Germinal center (tissue), 1 donor: ENCODE measurements at places on chromosomes 3 and 15.

DNA sequence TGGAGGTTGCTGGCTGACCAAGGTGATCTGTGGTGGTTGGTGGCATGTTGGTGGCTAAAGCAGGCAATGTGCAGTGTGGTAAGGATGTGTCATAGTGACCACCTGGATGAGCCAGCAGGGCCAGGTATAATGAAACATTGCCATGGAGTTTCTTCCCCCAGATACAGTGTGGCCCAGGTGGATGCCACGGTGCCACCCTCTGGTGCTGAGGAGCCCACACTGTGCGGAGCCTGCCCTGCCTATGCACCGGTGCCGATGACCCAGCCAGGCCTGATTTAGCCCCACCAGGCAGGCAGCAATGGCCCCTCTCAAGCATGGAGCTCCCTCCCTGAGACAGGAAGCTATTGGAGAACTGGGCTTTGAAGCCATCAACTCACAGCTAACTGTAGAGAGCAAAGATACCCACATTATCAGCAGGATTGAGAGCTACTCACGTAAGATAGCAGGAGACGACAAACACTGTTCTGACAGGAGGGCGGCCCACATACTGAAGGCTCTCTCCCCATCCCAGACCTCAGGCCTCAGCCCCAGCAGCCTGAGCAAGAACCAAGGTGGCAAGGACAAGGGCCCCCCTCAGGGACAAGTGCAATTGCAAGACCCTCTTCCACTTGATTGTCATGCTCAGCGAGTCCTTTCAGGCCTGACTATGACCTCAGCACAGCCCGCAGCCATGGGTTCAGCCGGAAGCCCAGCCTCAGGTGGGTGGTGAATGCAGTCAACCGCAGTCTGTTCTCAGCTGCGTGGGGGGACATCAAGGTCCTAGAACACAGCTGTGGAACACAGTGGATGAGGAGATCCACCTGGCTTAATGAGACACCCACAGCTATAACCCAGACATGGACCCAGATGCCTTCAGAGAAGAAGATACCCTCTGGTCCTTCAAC is 82.8 kb upstream of the CDV3 start:
- DNase-seq = peak; percentile 82

DNA sequence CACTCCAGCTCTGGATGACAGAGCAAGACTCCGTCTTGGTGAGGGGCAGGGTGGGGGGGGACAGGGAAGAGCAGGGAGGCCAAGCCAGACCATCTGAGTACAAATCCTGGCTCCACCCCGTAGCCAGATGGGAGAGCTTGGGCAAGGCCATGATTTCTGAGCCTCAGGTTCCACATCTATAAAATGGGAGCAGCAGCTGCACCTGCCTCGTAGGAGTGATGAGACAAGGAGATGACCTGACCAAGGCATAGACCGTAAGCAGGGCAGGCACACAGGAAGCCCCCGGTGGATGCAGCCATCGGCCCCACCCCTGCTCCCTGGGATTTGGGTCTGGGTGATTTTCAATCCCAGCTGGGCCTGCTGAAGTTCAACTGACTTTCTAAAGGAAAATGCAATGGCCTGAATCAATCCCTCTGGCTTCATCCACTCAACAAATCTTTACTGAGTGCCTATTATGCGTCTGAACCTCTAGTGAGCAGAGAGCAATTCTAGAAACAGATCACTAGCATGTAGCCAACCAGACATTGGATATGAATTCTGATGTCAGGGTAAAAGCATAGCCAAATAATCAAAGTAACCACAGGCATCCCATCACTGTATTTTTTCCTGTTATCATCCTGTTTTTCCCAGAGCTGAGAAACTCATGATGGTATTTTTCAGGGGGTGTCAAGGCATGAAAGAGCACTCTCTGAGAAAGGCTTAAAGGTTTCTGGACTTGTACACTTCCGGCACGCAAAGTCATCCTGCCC is 141.2 kb downstream of the NUP210 start:
- DNase-seq = no peak

GRCh38 chr3:162492446-162493081 is 996.0 kb downstream of the OTOL1 start:
- DNase-seq = no peak

DNA sequence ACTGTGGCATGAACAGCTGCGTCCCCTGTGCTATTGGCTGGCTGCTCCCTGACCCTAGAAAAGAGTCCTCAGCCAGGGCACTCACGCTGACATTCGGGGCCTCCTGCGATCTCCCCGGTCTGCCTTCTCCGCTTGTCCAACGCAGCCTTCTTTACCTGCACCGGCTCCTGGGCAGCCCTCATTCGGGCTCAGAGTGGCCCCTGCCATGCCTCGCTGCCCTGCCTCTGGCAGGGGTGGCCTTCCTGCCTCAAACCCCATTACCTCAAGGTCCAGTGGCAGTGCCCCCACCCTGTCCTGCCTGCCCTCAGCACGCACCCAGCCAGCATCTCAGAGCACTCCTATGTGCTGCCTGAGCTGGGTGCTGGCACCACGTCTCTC is 86.5 kb downstream of the TBC1D2B start:
- DNase-seq = no peak
